Naive B cell (primary cell): ENCODE measurements at places on chromosomes 16 and 17.

DNA sequence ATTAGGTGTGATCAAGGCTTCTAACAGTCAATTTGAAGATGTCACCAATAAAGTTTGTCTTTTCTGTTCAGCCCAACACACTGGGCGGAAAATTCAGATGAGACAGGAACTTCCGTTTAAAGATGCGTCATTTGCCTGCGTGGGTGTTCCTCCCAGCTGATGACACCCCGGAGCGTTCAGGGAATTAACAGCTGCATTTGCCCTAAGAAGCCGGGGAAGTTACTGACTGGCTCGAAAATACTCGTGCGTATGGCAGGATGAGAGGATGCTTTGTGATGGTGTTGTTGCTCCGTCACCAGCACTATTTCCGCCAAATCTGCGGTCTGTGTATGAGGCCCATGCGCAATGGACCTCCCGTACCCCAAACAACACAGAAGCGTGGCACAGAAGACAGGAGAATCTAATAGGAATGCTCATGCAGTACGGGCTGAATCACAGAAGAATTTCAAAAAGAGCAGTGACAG is 11.9 kb upstream of the PVALEF start:
- H3K27me3 ChIP-seq: peaks cover 34% of the 10 kb centered on the region
- H3K4me1 ChIP-seq: peaks cover 3% of the 10 kb centered on the region

DNA sequence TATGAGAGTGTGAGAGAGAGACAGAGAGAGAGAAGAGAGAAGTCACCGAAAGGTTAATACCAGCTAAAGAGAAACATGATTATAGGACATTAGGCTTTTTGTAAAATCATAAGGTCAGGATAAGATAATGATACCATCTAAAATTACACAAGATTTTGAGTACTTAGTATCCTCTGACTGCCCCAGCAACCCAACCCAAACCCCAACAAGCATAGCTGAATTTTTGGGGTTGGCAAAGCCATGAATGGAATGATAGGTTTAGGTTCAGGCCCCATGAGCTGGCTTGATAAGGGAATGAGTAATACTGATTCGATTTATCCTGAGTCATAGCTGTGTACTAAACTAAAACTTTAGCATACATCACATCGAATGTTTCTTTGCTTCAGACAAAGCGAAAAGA is 259.5 kb downstream of the IRX3 start:
- no peak for DNase-seq
- no peak overlapping the region for H3K4me3 ChIP-seq
- H3K27ac ChIP-seq: no peak overlapping the region
- H3K4me1 ChIP-seq: no peaks in the 10 kb centered on the region
- no peaks in the 10 kb centered on the region for H3K27me3 ChIP-seq

DNA sequence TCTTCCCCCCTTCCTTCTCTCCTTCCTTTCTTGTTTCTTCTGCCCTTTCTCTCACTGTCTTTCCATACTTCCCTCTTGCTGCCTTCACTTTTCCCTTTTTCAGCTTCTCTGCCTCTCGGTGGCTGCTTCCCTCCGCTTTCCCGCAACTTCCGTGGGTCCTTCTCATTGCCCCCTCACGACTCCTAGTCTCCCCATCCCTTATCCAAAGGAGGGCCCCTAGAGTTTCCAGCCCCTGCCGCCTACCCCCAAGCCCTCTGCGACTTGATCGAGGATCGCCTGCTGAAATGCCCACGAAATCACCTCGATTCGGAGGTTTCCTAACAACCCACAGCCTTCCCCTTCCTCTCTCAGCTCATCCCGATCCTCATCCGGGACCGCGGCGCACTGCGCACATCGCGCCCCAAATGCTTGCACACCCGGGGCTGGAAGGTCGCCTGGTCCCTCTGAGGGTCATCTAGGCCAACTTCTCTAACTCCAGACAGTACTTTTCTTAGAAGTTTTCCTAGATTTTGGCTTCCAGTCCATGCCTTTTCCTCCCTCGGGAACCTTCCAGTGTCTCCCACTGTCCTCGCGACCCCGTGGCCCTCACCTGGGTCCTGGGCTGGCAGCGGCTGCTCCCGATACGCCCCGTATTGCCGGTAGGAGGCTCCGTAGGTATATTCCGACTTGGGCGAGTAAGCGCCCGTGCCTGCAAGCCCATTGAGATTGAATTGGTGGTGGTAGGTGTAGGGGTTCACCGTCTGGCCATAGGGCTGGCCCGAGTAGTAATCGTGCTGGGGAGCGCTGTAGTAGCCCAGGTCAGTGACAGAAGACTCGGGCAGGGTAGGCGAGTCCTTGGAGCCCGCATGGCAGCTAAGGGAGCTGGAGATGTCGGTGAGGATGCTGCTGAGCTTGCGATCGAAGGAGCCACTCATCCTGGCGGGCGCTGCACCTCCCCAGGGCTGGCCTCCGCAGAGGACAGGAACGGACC is 654 bp downstream of the DLX3 start:
- H3K36me3 ChIP-seq: no peaks in the 10 kb centered on the region
- H3K4me3 ChIP-seq: peak overlapping the region; percentile 95
- no peak for DNase-seq
- H3K4me1 ChIP-seq: peaks cover 35% of the 10 kb centered on the region

DNA sequence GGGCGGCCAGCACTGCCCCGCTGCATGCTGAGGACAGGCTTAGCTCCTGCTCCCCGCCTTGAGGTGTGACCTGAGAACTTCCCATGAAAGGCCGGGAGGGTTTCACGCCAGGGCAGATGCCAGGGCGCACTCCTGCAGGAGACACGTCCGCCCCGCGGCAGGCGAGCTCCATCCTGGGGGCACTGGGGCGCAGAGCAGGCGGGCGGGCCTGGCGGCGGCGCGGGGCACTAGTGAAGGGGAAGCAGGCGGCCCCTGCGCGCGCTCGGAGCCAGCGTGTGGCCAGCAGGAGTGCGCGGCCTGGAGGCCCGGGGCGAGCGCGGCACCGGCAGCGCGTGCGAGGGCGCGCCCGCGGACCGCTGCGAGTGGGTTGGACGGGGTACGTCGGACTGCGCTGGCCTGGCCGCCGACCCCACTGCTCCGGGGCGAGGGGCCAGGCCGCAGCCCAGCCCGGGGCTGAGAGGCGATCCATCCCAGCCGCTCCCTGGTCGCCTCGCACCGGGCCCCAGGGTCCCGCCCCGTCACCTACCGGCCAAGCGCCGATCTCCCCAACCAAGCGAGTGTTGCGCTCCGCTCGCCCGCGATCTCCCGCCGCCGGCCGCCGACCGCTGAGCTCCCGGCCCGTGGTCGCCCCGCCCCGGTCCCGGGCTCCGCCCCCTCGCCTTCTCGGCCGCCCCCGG is at the start of gene MAP3K14:
TSS of gene MAP3K14 (minus strand) at position 587 of the 677 bp plus-strand sequence. CDS start 26,275 bp downstream, outside the sequence.
- H3K27me3 ChIP-seq: no peaks in the 10 kb centered on the region
- H3K27ac ChIP-seq: peak within 1 kb of the TSS; percentile 98
- H3K36me3 ChIP-seq: peaks cover 7% of the 10 kb centered on the region
- DNase-seq: peak; percentile 71

- H3K27me3 ChIP-seq: no peaks in the 10 kb centered on the region
- H3K27ac ChIP-seq: peak overlapping the region; percentile 98
- DNase-seq: no peak
- H3K36me3 ChIP-seq: no peaks in the 10 kb centered on the region
- H3K4me3 ChIP-seq: peak overlapping the region; percentile 80
Observed at GRCh38 chr17:16988749-16989229, 16.9 kb upstream of the TNFRSF13B start.

DNA sequence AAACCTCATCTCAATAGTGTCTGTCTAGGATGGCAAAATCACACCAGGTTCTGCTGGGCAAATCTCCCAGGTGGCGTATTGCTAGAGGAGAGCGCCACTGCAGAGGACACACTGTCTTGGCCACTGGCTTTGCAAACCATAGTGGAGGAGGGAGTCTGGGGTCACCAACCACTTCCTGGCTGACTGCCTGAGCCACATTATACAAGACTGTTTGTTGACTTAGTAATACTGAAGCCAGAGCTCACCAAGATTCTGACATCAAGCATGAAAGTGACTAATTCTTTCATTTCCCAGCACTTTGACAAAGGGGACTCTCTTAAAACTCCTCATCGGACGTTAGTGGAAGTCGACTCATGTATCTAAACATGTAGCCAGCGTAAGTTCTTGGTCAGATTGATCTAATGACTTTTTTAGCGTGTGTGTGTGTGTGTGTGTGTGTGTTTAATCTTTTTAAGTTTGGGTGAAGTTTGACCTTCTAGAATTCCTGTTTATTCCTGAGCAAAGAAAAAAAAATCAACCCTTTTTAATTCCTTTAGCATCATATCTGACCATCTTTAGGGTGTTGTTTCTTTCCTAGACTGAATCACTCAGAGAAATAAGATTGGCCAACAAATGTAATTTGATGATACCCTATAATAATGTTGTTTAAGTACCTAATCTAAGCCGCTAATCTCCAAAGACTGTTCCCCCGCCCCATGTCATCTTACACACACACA is 13.7 kb downstream of the PITPNC1 start:
- H3K27me3 ChIP-seq: no peaks in the 10 kb centered on the region
- no peaks in the 10 kb centered on the region for H3K4me1 ChIP-seq
- no peak overlapping the region for H3K27ac ChIP-seq
- DNase-seq: no peak

GRCh38 chr16:19840524-19841110 is 44.0 kb downstream of the GPRC5B start:
- no peaks in the 10 kb centered on the region for H3K36me3 ChIP-seq
- no peak for DNase-seq
- no peaks in the 10 kb centered on the region for H3K4me1 ChIP-seq
- H3K27me3 ChIP-seq: no peaks in the 10 kb centered on the region
- no peak overlapping the region for H3K4me3 ChIP-seq

DNA sequence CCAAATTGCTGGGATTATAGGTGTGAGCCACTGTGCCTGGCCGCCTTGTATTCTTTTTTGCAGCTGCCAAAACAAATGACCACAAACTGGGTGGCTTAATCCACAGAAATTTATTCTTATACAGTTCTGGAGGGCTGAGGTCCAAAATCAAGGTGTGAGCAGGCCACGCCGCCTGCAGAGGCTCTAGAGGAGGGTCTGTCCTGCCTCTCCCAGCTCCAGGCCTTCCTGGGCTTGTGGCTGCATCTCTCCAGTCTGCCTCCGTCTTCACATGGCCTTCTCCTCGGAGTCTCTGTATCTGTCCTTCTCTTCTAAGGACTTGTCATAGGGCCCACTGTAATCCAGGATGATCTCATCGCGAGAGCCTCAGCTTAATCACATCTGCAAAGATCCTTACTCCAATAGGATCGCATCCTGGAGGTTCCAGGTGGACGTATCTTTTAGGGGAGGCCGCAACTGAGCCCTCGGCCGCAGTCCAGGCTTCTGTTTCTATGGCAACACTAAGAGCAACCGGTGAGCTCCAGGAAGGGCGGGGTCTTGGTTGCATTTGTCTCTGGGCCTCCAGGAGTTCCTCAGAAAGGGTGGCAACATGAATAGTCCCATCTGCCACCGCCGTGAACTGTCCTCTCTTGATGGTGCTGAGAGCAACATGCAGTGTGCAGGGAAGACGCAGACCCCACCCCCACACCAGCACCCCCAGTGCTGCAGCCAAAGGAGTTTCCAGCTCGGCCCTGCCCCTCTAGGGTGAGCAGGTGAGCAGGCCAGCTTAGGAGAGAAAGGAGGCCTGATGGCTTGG is 29.5 kb upstream of the CREBBP start:
- H3K4me1 ChIP-seq: no peaks in the 10 kb centered on the region
- no peak overlapping the region for H3K27ac ChIP-seq
- H3K36me3 ChIP-seq: no peaks in the 10 kb centered on the region
- H3K27me3 ChIP-seq: peaks cover 11% of the 10 kb centered on the region

- no peaks in the 10 kb centered on the region for H3K27me3 ChIP-seq
- peak overlapping the region; percentile 92 for H3K27ac ChIP-seq
- peak overlapping the region; percentile 90 for H3K4me3 ChIP-seq
- DNase-seq: no peak
- no peaks in the 10 kb centered on the region for H3K36me3 ChIP-seq
- H3K4me1 ChIP-seq: peaks cover 12% of the 10 kb centered on the region
Observed at GRCh38 chr17:81635973-81636504, 873 bp downstream of the NPLOC4 start.

- peaks cover 57% of the 10 kb centered on the region for H3K36me3 ChIP-seq
- no peaks in the 10 kb centered on the region for H3K27me3 ChIP-seq
- no peak overlapping the region for H3K27ac ChIP-seq
- no peak for DNase-seq
Observed at GRCh38 chr16:3292604-3293003, 9.3 kb downstream of the ZNF263 start.

- H3K27ac ChIP-seq: no peak overlapping the region
- no peaks in the 10 kb centered on the region for H3K27me3 ChIP-seq
- no peak for DNase-seq
- no peaks in the 10 kb centered on the region for H3K4me1 ChIP-seq
Observed at GRCh38 chr17:61073799-61074513, 325.7 kb upstream of the TBX2 start.

GRCh38 chr16:48291303-48291702 is 44.0 kb upstream of the ABCC11 start:
- H3K4me1 ChIP-seq: no peaks in the 10 kb centered on the region
- no peak overlapping the region for H3K4me3 ChIP-seq
- no peak for DNase-seq
- H3K27ac ChIP-seq: no peak overlapping the region
- peaks cover 29% of the 10 kb centered on the region for H3K36me3 ChIP-seq

GRCh38 chr16:29192329-29193247 is 207.7 kb downstream of the LAT start:
- no peaks in the 10 kb centered on the region for H3K27me3 ChIP-seq
- no peak for DNase-seq
- H3K36me3 ChIP-seq: no peaks in the 10 kb centered on the region
- H3K27ac ChIP-seq: no peak overlapping the region

GRCh38 chr17:77410470-77410869 is 269.7 kb downstream of the SEC14L1 start:
- peaks cover 54% of the 10 kb centered on the region for H3K4me1 ChIP-seq
- H3K27ac ChIP-seq: no peak overlapping the region
- H3K4me3 ChIP-seq: peak overlapping the region; percentile 26
- no peaks in the 10 kb centered on the region for H3K36me3 ChIP-seq
- H3K27me3 ChIP-seq: no peaks in the 10 kb centered on the region
- DNase-seq: no peak

GRCh38 chr16:89164436-89164835 is 7.1 kb upstream of the CDH15 start:
- no peak overlapping the region for H3K4me3 ChIP-seq
- no peaks in the 10 kb centered on the region for H3K36me3 ChIP-seq
- H3K4me1 ChIP-seq: peaks cover 8% of the 10 kb centered on the region
- H3K27me3 ChIP-seq: no peaks in the 10 kb centered on the region

DNA sequence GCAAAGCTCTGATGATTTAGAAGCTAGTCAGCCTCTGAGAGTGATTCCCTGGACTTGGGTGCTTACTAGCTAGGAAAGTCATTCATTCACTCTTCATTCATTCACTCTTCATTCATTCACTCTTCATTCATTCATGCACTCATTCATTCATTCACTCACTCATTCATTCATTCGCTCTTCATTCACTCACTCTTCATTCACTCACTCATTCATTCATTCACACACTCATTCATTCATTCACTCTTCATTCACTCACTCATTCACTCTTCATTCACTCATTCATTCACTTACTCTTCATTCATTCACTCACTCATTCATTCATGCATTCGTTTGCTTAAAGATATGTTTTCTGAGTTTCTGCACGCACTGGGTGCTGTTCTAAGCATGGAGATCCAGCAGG is 292.7 kb upstream of the TNRC6C start:
- no peaks in the 10 kb centered on the region for H3K27me3 ChIP-seq
- H3K4me3 ChIP-seq: no peak overlapping the region
- no peak for DNase-seq
- no peaks in the 10 kb centered on the region for H3K36me3 ChIP-seq
- no peak overlapping the region for H3K27ac ChIP-seq
